GM12892 (cell line): ENCODE measurements at places on chromosomes 6 and 20.

GRCh38 chr6:53818858-53819609 is 24.2 kb downstream of the LRRC1 start:
- no peak for DNase-seq

DNA sequence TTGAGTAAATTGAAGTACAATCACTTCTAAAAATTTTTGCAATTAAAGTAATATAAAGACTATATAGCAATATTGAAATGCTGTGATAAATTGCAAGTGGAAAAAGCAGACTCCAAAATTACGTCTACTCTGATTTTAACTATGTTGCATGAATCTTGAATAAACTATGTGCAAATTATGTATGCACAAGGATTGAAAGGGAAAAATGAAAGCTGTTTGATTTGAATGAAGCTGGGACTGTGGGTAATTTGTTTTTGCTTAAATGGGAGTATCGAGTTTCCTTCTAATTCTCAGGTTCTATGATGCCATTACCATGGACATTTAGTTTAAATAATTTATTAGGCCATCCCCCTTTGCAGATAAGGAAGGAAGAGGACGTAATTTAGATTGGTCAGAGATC is 198.7 kb upstream of the MYLIP start:
- no peak for DNase-seq

DNA sequence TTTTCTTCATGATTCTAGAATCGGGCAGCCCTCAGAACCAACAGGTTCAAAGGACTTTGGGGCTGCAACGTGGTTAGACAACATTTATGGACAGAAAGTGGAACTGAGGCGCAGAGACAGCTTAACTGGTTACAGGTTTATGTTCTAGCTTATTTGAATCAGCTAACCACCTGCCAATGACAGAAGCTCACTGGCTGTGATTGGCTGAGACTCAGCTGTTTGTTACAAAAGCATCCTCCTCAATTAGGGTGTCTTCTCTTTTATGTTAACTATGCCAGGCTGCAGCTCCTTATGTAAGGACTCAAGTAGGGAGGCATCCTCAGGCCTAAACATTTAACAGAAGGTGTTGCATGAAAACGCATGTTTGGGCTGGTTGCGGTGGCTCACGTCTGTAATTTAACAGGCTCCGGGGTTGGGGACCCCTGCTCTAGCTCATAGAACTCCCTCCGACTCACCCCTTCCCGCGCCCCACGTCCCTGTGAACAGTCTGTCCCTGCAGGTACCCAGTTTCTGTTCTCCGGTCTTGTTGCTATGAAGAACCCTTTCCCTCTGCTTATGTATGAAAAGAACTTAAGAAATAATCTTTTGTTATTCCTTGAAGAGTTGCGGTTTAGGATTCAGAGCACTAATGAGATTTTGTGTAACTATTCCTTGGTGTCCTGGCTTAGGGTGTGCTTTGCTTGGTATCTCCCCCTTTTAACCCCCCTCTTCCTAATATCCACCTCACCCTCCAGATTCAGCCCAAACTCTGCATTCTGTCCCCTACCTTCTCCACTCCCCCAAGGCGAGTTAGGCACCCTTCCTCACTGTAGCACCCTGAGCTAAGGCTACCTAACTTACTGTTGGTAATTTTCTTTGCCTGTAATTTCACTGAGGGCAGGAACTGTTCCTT is 1.2 kb upstream of the TMEM181 start:
- DNase-seq = no peak

DNA sequence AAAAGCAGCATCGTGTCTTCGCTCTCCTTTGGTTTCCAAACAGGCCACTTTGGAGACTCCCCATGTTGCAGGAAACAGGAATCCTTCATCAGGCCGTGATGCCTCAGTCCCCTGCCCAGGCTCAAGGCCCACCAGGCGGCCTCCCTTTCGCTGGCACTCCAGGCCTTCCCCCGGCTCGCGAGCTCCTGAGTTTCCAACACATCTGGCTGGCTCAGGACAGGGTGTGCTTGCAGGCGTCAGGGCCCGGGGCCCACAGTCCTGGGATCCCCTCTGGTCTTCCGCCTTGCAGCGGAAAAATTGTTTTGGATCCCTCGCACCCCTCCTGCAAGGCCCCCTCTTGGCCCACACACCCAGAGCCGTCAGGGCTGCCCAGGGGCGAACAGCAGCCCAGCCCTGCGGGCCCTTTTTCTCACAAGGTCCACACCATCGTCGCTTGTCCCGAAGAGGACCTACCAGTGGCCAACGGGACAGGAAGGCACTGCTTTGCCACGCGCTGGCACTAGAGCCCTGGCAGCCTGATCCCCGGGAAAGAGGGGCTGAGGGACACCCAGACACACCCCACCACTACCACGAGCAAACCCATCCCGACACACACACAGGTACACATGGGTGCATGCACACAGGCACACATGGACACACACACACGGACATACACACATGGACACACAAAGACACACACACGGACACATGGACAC is 1930.9 kb upstream of the DEFB115 start:
- no peak for DNase-seq

GRCh38 chr6:70864401-70864800 is 92.5 kb downstream of the B3GAT2 start:
- no peak for DNase-seq

GRCh38 chr6:101907356-101908217 is 514.1 kb downstream of the GRIK2 start:
- DNase-seq = no peak

GRCh38 chr6:77463861-77464494 is 687 bp upstream of the HTR1B start:
- DNase-seq = no peak

DNA sequence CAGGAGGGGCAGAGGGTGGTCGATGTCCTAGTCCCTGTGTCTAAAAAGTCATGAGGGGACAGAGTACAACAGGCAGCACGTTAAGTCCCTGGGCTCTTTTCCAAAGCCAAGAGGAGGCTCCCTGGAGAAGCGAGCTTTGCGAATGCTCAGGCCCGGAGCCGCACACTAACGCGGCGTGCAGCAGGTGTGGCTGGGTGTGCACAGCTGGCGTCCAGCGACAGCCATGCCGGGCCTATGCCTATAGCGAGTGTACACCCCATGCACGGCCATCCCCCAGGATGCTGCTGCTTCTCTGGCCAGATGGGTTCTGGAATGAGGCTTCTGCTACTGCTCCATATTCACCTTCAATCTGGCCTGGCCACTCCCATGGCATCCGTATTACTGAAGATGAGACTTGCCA is 131.3 kb downstream of the PRND start:
- DNase-seq = no peak

- DNase-seq = no peak
Measured at GRCh38 chr6:153568628-153569027, 437.5 kb upstream of the RGS17 start.

GRCh38 chr6:344816-345340 is 46.7 kb upstream of the IRF4 start:
- DNase-seq = no peak

DNA sequence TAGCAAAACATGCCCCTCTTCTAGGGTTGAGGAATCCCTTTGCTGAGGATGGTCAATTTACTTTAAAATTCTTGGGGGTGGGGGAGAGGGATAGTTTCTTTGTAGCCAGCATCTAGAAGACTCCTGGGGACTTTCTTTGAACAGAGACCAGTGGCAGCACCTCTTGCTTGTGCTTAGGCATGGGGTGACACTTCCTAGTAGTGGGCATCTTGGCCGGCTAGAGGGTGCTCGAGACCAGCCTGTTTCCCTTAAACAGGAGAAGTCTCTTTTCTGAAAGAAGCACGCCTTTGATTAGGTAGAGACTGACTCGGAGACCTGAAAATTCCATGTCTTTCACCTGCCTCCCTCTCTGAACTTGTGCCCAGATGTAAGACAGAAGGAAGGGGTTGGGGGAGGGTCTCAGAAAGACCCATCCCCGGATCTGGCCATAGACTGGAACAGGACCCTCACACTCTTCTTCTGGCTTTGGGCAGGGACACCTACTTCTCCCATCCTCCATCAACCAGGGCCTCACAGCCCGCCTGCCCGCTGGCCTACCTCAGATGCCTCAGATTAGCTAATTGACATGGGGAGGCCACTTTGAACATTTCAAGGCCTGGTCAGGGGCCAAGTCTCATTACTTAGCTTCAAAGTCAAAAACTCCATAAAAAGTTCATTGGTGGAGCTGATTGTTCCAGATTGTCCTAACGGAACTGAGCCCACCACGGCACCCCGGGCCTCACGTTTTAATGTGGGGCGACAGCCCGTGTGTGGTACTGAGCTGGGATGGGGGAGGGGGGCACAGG is 172.2 kb downstream of the CDC5L start:
- DNase-seq = no peak

DNA sequence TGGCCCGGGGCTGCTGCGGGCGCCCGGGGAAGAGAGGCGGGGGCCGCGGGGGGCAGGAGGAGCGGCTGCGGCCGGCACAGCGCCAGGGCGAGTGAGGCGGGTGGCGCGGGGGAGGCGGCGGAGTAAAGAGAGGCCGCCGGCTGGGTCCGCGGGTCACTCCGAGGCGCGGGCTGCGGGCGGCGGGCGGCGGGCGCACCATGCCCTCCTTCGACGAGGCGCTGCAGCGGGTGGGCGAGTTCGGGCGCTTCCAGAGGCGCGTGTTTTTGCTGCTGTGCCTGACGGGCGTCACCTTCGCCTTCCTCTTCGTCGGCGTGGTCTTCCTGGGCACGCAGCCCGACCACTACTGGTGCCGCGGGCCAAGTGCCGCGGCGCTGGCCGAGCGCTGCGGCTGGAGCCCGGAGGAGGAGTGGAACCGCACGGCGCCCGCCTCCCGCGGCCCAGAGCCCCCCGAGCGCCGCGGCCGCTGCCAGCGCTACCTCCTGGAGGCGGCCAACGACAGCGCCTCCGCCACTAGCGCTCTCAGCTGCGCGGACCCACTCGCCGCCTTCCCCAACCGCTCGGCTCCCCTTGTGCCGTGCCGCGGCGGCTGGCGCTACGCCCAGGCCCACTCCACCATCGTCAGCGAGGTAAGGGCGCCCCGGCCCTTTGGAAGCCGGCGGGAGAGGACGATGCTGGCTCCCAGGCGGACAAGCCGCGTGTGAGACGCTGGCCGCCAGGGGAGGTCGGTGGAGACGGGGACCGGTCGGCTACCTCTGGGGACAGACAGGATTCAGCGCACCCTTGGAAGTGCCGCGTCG is at the start of gene SLC22A3:
SLC22A3 (plus strand) TSS at position 156 of the 797 bp plus-strand sequence; CDS start at position 198, 42 bp downstream.
- DNase-seq = no peak

DNA sequence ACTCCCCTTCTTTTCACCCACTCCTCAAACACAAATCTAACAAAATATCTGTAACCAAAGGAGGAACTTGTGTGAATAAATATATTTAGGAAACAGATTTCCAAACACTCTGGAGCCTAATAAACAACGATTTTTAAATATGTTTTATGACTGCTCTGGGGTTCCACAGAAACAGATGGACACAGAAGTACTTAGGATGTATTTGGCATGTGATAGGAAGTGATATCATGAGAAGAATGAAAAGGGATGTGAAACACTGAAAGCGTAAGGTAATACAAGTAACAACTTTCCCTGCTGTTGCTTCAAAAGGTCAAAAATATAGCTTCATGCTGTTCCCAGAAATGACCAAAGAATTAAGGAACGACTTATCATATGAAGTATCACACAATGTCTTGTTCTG is 26.1 kb upstream of the ENPP1 start:
- DNase-seq = no peak

- DNase-seq = no peak
Measured at GRCh38 chr20:62019881-62020492, 45.7 kb downstream of the TAF4 start.

GRCh38 chr6:130935978-130936377 is 108.8 kb downstream of the SMLR1 start:
- no peak for DNase-seq

- DNase-seq = no peak
Measured at GRCh38 chr6:163635731-163636364, 221.3 kb downstream of the QKI start.

- no peak for DNase-seq
Measured at GRCh38 chr6:24919056-24919892, 16.5 kb downstream of the RIPOR2 start.

DNA sequence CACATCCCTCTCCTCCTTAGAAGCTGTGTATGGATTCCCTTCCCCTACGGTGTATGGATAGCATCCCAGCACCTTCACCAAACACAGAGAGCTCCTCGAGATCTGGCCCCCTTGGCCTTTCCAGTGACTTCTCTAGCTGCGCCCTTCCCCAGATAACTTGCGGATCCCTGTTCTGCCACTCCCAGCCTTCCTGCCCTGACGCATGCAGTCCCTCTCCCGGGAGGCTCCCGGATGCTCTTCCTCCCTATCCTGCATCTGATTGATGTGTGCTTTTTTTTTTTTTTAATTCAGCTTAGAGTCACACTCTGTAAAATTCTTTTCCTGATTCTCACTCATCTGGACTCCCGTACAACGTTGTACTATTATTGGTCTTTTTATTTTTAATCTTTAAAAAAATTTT is 44.8 kb downstream of the GCNT2 start:
- DNase-seq = no peak

- no peak for DNase-seq
Measured at GRCh38 chr6:143063631-143064030, 2.9 kb downstream of the AIG1 start.

DNA sequence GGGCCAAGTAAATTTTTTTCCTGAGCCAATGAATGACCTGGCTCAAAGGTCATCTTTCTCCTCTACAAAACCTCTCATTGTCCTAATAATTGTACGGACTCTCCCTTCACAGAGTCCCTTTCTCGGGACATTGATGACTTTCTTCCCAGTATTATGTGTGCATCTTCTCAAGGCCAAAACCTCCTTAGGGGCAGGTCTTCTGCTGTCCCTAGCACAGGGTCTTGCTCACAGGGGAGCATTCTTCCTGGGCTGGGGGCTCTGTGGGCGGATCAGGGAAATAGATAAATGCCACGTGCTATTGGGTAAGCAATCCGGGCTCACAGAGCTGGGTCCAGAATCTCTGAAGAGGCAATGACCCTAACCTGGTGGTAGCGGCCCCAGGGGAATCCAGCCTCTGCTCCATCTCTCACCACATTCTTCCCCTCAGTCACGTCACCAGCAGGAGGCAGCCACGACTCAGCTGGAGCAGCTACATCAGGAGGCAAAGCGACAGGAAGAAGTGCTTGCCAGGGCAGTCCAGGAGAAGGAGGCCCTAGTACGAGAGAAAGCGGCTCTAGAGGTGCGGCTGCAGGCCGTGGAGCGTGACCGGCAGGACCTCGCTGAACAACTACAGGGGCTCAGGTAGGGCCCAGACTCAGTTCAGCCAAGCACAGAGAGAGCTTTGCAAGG is 23.5 kb downstream of the CEP250 start:
- no peak for DNase-seq

- no peak for DNase-seq
Measured at GRCh38 chr20:61649860-61650162, 397.8 kb downstream of the CDH4 start.

- no peak for DNase-seq
Measured at GRCh38 chr6:121042766-121043165, 291.5 kb downstream of the TBC1D32 start.

DNA sequence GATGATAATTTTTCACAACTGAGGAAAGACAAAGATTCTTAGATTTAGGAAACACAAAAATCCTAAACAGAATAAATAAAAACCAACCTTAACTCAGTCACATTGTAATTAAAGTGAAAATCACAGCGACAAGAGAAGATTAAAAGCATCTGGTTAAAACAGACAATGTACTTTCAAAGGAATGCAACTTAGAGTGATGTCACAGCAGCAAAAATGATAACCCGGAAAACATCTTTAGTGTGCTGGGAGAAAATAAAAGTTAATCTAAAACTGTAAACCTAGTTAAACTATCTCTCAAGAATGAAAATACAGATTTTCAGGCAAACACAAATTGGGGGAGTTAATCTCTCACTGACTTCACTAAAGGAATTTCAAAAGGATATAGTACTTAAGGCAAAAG is 76.8 kb upstream of the OGFRL1 start:
- no peak for DNase-seq
